ENCODE measurements at places on chromosomes 2 and 18.

GRCh38 chr2:12302140-12302539 lies 414.6 kb upstream of the TRIB2 start:
- no peak for DNase-seq

- DNase-seq, result no peak
Measured at GRCh38 chr2:113257516-113258264, 21.0 kb downstream of the PAX8 start.

- no peak for DNase-seq
Measured at GRCh38 chr18:56210520-56210919, 427.9 kb downstream of the TXNL1 start.

DNA sequence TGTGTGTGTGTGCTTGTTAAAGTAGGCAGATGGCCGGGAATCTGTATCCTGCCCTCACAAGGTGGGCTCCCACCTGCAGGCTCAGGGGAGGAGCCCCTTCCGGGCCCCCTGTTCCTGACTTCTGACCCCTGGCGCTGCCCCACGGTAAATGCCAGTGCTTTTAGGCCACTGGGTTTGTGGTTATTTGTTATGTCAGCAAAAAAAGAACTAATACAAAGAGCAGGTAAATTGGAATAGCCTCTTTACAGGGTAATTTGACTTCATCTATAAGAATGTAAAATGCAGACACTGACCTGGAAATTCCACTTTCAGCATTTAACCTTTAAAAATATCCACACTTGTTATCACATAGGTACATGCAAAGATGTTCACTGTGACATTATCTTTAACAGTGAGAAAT lies 44.2 kb downstream of the RTP5 start:
- DNase-seq, result no peak

DNA sequence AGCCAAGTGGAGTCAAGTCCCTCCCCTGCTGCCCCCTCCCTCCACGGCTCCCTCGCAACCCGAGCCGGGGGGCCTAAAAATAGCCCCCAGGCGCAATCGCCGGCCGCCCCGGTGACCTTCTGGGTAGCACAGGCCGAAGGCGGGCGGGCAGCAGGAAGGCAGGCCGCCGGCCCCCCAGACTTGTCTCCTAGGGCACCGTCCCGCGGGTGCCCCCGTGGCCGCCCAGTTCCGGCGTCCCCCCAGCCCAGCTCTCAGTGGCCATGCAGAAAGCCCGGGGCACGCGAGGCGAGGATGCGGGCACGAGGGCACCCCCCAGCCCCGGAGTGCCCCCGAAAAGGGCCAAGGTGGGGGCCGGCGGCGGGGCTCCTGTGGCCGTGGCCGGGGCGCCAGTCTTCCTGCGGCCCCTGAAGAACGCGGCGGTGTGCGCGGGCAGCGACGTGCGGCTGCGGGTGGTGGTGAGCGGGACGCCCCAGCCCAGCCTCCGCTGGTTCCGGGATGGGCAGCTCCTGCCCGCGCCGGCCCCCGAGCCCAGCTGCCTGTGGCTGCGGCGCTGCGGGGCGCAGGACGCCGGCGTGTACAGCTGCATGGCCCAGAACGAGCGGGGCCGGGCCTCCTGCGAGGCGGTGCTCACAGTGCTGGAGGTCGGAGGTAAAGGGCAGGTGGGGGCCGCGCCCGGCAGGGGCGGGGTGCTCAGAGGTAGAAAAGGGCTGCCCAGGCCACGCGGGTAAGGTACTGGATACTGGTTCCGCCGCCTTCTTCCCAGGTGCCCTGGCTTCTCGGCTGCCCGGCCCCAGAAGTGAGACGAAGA lies at the start of gene SPEG:
Gene SPEG (plus strand): TSS at position 126 of the 808 bp plus-strand sequence. CDS start 135 bp downstream, at position 261.
- no peak for DNase-seq

DNA sequence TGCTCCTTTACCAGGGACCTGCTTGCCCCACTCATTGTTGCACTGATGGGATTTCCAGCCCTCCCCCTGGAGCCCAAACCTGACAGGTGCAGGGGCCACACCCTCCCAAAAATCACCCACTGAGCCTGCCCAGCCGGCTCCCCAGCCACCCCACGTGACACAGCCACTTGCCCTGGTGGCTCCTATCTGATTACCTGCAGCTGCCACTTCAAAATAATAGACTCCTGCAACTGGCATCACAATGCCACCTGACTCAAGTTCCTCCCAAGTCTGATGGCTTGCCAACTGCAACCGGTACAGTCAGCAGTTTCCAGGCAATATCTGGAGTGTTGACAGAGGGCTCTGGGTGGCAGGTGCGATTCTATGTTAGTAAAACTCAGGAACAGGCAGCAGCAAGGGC lies 66.2 kb downstream of the CRACDL start:
- DNase-seq, result peak; percentile 71

- DNase-seq, result peak; percentile 54
Measured at GRCh38 chr2:146844226-146844990, 1000.4 kb upstream of the ACVR2A start.

GRCh38 chr2:180366481-180366880 lies 359.4 kb upstream of the CWC22 start:
- no peak for DNase-seq

GRCh38 chr18:58257461-58257860 lies 213.4 kb downstream of the NEDD4L start:
- DNase-seq, result no peak

- no peak for DNase-seq
Measured at GRCh38 chr2:37862620-37863019, 62.5 kb upstream of the RMDN2 start.

- DNase-seq, result no peak
Measured at GRCh38 chr2:60106836-60107529, 446.5 kb downstream of the BCL11A start.

DNA sequence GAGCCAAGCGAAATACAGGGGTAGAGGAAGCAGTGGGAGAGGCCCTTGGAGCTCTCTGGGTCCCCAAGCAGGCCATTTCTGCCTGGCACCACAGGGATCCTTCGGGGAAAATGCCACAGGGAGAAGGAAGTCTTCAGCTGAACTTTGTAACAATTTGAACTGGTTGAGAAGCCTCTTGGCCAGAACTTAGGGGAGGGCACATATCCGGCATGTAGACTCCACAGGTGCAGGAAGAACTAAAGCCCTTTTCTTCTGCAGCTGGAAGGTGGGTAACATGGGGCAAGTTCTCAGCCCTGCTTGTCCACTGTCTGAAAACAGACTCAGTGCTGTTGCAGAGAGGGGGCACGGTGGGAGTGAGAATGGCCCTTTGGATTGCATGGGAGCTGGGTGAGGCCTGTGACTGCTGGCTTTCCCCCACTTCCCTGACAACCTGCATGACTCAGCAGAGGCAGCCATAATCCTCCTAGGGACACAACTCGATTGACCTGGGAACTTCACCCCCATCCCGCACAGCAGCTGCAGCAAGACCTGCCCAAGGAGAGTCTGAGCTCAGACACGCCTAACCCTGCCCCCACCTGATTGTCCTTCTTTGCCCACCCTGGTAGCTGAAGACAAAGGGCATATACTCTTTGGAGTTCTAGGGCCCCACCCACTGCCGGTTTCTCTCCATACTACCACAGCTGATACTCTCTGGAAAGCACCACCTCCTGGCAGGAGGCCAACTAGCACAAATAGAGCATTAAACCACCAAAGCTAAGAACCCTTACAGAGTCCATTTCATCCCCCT lies 101.6 kb upstream of the FAM136A start:
- DNase-seq, result peak; percentile 18

DNA sequence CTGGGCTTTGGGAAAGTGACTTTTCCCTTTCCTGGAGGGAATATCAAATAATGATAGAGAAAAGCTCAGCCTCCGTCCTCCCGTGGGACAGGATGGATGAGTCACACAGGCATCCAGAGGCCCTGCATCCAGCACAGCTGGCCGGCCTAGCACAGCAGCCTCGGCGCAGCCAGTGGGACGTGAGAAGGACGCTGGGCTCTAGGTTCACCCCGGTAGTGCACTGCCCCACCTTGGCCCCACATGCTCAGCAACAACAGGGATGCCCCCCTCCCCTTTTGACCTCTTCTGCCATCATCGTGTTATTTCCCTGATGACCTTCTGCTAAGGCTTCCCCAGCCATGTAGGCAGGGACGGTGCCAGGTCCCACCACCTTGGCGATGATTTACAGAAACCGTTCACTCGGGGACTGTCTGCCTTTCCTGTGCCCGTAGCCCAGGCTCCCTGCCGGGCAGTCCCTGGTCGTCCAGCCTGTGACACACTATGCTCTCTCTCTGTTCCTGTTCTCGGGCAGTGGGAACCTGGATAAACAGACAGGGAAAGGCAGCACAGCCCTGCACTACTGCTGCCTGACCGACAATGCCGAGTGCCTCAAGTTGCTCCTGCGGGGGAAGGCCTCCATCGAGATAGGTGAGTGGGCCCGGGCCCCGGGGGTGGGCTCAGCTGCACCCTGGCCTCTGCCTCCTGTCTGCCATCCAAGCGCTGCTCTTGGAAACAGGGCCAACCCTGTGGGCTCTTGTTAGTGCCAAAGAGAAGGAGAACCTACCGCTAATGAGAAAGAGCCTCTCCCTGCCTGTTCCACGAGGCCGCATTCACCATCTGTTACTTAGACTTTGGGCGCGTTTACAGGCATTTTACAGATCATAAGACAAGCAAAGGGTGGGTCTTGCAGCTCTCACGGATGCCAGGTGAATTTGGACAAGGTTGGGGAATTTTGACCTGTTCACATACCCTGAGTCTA lies 44.6 kb downstream of the ITGB1BP1 start:
- peak; percentile 68 for DNase-seq

GRCh38 chr2:16256601-16257321 lies 316.4 kb downstream of the MYCN start:
- no peak for DNase-seq

- no peak for DNase-seq
Measured at GRCh38 chr2:2831633-2832032, 500.6 kb upstream of the MYT1L start.

DNA sequence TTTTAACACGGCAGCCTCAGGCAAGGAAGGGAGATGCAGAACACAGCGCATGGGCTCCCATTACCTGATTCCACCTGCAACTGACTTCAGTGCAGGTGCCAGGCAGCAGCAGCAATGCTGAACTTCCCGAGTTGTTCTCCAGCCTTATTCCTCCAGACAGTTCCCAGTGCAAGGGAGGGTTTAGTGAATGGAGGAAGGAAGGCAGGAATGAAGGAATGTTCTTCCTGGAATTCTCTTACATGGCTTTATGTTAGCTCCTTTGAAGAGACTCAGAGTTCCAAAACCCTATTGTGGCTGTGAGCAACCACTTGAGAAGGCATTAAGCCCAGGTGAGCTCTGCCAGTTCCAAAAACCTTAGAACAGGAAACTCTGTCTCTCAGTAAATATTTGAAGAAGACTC lies 45.5 kb downstream of the SERPINB7 start:
- no peak for DNase-seq

DNA sequence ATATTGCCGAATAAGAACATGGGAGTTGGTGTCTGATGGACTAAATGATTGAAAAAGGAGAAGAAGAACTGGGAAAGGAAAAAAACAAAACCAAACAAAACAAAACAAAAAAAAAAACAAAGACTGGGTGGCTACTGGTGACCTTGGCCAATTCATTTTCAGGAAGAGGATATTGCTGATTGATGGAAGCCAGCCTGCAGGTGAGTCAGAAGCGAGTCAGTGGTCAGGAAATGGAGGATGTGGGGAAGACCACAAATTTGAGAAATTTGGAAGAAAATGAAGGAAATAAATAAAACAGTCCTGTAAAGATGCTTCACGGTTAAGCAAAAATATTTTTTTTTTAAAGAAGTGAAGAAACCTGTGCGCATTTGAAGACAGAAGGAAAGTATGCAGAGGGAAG lies 296.9 kb downstream of the ZNF521 start:
- no peak for DNase-seq
